ENCODE measurements at places on chromosomes 1 and 21. TPM values are rescaled to one million over a fixed set of nuclear protein-coding genes. Genes with fewer than 3 reads are reported as not detected.

GRCh38 chr1:201080135-201080534 lies 32.1 kb downstream of the CACNA1S start:
- DNase-seq, result no peak

- DNase-seq, result no peak
Measured at GRCh38 chr1:183363972-183364371, 54.2 kb downstream of the NMNAT2 start.

- DNase-seq, result no peak
Measured at GRCh38 chr1:24931146-24931467, 1.0 kb upstream of the RUNX3 start.

- DNase-seq, result no peak
Measured at GRCh38 chr1:221777431-221778072, 35.7 kb upstream of the DUSP10 start.

- DNase-seq, result peak; percentile 19
Measured at GRCh38 chr1:67440339-67440738, 10.1 kb upstream of the SERBP1 start.

GRCh38 chr1:28160782-28161266 lies 15.7 kb downstream of the PTAFR start:
- DNase-seq, result peak; percentile 96

DNA sequence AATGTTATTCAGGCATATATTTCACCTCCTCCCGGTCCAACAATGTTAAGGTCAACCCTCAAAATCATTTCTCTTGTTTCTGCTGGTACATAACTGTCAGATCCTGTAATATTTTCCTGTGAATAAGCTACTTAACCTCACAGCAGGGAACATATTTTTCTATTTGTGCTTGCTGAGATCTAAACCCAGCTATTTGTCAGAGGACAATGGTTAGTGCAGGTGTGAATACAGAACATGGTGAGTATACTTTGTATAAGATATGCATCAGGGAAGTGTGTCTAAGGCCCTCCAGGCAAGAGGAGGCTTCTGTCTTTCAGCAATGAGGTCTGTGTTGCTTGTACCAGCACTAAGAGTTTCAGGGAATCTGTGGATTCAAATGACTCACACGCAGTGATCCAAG lies 970.6 kb downstream of the NCAM2 start:
- DNase-seq, result no peak

DNA sequence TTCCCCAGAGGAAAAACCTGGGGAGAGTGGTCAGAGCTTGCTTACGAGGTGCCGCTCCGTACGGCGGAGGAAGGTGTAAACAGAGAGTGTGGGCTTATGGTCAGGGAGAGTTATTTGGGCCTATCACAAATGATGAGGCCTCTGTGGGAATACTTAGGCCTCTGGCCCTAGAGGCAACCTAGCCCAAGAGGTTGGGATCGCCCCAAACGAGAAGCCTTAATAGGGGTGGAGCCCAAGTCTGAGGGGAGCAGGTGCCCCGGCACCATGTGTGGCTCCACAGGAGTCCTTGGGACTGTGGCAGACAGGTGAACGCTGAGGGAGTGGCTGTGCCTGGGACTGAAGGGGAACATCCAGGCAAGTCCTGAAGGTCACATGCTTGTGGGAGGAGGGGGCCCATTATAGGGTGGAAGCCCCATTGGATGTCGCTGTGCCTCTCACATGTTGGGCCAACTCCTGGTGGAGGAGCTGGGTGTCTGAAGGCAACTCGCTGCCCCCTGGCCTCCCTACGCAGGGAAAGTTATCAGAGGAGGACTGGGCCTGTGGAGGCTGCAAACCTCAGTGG lies 135.1 kb downstream of the ZSCAN20 start:
- no peak for DNase-seq

DNA sequence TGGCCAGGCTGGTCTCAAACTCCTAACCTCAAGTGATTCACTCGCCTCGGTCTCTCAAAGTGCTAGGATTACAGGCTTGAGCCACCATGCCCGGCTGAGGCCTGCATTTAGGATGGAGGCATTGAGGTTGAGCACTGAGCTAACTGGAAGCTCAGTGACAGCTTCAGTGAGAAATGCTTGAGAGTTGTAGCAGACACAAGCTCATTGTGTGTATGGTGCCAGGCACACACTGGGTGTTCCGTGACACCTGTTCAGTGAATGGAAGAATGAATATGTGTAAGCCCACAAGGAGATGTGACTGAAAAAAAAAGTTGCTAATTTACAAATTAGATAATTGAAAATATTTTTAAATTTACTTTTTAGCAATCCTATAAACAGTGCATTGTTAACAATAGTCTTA lies 21.8 kb downstream of the LURAP1 start:
- no peak for DNase-seq

GRCh38 chr1:214352838-214353237 lies 71.9 kb downstream of the SMYD2 start:
- DNase-seq, result no peak

GRCh38 chr1:175520186-175520585 lies 223.2 kb downstream of the TNR start:
- peak; percentile 7 for DNase-seq

GRCh38 chr1:24190983-24191461 lies 3.9 kb upstream of the IFNLR1 start:
- DNase-seq, result no peak

GRCh38 chr21:28106370-28106890 lies 886.2 kb downstream of the LTN1 start:
- no peak for DNase-seq

DNA sequence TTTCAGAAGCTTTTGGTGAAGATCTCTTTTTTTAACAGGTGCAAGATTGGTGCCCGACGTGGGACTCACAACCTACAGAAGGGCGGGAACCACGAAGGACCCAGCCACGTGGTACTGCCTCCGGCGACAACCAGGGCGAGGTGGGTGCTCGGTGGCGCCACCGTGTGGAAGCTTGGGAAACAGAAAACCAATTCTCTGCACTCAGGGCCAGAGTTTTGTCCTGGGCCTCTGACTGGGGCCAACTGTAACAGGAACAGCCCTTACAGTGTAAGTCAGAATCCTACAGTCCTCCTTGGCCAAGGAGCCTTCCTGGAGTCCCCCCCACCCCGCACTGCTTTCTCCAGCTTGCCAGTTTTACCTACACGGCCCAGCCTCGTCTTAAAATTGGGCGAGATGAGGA lies 11.6 kb upstream of the S100A7A start:
- DNase-seq, result peak; percentile 7

DNA sequence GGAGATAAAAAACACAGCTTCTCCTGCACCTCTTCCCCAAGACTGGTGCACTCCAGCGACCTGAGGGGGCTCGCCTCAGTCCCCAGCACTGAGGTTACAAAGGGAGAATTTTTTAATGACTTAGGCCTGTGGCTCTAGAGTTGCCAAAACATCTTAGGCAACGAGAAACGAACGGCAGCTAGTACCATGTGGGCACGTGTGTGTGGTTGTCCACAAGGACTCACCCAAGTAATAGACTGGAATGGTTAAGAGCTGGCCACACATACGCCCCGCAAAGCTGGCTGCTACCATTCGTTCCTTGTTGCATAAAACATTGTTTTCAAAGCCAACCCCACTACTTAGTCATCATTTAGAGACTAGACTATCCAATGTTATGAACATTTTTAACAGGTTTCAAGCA lies 26.9 kb downstream of the RIPK4 start:
- no peak for DNase-seq

DNA sequence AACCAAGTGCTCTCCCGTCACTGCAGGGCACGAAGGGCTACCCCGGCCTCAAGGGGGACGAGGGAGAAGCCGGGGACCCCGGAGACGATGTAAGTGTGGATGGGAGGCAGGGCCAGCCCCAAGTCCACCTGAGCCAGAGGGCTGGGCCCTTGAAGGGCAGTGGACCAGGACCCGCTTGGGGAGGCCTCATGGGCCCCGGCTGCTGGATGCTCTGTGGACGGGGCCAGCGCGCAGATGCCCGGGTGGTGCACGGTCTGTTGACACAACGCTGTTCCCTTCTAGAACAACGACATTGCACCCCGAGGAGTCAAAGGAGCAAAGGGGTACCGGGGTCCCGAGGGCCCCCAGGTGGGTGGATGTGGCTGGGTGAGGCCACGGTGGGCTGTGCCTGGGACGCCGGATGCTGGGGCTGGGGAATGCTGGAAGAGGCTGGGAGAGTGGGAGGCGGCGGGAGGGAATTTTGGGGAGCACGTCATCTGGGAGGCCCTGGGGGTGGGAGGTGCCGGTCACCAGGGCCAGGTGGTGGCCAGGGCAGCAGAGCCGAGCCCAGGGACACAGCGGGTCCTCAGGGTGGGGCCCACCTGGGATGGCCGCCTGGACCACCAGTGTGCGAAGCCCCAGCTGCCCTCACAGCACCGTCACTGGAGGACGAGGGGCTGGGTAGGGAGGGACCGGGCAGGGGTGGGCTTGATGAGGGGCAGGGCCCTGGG lies 17.5 kb downstream of the COL6A1 start:
- no peak for DNase-seq

DNA sequence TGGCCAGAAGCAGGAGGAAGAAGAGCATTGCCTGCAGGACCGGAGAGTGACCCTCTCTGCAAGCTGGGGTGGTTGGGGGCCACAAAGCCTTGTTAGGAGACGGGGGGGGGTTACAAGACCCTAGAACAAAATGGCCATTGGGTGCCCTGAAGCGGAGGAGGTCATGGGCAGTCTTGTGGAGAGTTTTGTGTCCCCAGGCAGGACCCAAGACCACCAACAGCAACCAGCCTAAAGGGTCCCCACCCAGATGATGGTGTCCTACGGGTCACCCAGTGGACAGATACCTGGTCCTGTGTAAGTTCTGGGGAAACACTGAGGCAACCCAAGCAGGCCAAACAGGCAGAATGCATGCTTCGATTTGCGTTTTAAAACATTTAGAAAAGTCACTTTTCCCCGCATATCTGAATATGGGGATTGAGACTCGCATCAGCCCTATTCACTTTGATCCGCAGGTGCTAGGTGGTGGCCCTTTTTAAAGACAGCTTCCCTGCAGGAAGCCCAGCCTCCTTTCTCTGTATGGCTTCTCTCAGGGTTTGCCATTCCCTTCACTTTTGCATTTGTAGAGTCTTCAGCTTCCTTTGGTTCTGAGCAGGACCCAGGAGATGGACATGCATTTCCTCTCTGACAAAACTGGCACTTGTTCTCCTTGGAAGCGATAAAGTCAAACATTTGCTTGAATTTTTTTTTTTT lies 21.1 kb downstream of the GNG4 start:
- no peak for DNase-seq

DNA sequence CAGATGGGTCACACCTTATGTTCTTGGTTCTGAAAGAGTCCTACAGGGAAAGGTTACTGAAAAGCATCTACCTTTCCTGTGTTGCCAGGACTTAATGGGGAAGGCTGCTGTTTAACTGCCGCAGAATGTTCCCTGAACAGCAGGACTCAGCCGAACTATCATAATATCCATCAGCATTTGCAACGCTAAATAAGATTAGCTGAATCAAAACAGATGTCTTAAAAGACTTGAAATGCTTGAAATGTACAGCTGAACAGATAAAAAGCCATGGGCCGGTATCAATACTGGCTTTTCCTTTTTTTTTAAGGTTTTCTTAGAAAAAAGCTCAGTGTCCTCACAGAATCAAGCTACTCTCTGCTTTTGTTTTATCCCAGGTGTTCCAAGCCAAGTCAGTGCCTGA lies 19.7 kb upstream of the ATP13A2 start:
- no peak for DNase-seq

- no peak for DNase-seq
Measured at GRCh38 chr1:235073331-235073967, 55.2 kb downstream of the TOMM20 start.

- DNase-seq, result peak; percentile 70
Measured at GRCh38 chr1:6491480-6491962, at the start of gene PLEKHG5. TSS of gene PLEKHG5 (minus strand) at chr1:6491667. CDS start at chr1:6477571, 14,096 bp downstream.

- DNase-seq, result no peak
Measured at GRCh38 chr1:173248247-173248940, 41.3 kb upstream of the TNFSF4 start.

GRCh38 chr1:181541947-181542346 lies 58.6 kb downstream of the CACNA1E start:
- no peak for DNase-seq

DNA sequence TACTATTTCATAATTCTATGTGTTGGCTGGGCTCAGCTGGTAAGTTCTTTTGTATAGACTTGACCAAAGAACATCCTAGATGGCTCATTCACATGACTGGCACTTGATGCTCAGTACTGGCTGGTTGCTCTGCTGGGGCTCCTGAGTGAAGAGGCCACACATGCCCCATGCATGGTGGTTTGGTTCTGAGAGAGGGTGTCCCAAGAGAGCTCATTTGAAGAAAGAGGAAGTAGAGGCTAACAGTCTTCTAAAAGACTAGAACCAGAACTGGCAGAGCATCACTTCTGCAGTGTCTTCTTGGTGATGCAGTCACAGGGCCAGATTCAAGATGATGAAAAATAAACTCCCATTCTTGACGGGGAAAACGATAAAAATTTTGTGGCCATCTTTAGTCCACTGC lies 5.2 kb upstream of the BACH1 start:
- DNase-seq, result no peak

GRCh38 chr1:170556917-170557316 lies 25.0 kb downstream of the GORAB start:
- DNase-seq, result no peak

GRCh38 chr1:15410223-15410883 lies 665 bp downstream of the EFHD2 start:
- peak; percentile 22 for DNase-seq

DNA sequence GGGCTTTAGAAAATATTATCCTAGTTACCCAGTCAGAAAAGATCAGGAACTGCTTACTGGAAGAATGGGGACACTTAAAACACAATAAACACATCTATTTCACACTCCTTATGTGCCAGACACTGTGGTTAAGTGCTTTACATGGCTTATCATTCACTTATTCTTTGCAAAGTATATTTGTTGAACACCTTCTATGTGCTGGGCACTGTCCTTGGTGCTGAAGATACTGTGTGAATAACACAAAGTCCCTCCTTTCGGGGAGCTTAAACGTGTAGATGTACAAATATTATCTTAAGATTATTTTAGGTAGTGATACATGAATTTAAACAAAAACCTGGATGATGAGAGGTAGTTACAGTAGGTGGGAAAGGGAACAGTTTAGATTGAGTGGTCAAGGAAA lies 169.3 kb downstream of the ST6GALNAC5 start:
- DNase-seq, result peak; percentile 41

PRAMEF15 gene
- total RNA-seq, result not detected

NOL9 gene
- total RNA-seq, result 12.9 TPM

TGFB2 gene
- total RNA-seq, result 122 TPM

PLA2G2D gene
- total RNA-seq, result not detected

NME7 gene
- total RNA-seq, result 12.6 TPM

LYPD8 gene
- not detected for total RNA-seq

C8A gene
- not detected for total RNA-seq

SAMD13 gene
- 1.7 TPM for total RNA-seq

KIFAP3 gene
- 19.0 TPM for total RNA-seq

LAMB3 gene
- total RNA-seq, result 0.20 TPM

GPR25 gene
- total RNA-seq, result not detected

EFNA3 gene
- 1.3 TPM for total RNA-seq

HES5 gene
- not detected for total RNA-seq

AGT gene
- total RNA-seq, result not detected

NCF2 gene
- under 0.01 TPM for total RNA-seq

OXCT2 gene
- total RNA-seq, result 4.2 TPM

LRRC71 gene
- under 0.01 TPM for total RNA-seq

LDLRAD1 gene
- not detected for total RNA-seq

KIRREL1 gene
- 14.9 TPM for total RNA-seq

BTBD19 gene
- total RNA-seq, result 6.0 TPM
